ENCODE measurements at places on chromosomes 13 and 19.
A peak's percentile ranks its signal among the peaks of the same experiment; 100 is the strongest.

DNA sequence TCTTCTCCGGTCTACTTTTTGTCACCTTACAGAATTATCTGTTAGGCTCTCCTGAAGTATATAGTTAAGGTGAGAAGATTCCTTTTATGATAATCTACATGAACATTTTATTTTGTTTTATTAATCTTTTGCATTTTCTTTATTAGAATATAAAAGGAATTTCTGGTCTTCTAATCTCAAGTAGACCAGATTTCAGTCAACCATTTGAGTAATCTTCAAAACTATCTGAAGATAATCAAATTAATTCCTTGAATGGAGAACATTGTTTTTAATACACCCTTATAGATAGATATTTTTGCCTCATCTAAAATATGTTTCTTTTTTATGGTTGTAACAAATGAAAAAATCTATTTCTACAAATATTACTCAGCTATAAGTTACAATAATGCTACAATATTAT is 381.7 kb upstream of the PCDH20 start:
- DNase-seq, result no peak

- DNase-seq, result no peak
Observed at GRCh38 chr19:39407660-39408391, 1.2 kb downstream of the ZFP36 start.

- no peak for DNase-seq
Observed at GRCh38 chr19:19946226-19946625, 45.5 kb downstream of the ZNF93 start.

DNA sequence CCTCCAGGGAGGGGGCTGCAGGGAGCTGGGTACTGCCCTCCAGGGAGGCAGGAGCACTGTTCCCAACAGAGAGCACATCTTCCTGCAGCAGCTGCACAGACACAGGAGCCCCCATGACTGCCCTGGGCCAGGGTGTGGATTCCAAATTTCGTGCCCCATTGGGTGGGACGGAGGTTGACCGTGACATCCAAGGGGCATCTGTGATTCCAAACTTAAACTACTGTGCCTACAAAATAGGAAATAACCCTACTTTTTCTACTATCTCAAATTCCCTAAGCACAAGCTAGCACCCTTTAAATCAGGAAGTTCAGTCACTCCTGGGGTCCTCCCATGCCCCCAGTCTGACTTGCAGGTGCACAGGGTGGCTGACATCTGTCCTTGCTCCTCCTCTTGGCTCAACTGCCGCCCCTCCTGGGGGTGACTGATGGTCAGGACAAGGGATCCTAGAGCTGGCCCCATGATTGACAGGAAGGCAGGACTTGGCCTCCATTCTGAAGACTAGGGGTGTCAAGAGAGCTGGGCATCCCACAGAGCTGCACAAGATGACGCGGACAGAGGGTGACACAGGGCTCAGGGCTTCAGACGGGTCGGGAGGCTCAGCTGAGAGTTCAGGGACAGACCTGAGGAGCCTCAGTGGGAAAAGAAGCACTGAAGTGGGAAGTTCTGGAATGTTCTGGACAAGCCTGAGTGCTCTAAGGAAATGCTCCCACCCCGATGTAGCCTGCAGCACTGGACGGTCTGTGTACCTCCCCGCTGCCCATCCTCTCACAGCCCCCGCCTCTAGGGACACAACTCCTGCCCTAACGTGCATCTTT is 7.8 kb upstream of the CEACAM5 start:
- DNase-seq, result no peak

DNA sequence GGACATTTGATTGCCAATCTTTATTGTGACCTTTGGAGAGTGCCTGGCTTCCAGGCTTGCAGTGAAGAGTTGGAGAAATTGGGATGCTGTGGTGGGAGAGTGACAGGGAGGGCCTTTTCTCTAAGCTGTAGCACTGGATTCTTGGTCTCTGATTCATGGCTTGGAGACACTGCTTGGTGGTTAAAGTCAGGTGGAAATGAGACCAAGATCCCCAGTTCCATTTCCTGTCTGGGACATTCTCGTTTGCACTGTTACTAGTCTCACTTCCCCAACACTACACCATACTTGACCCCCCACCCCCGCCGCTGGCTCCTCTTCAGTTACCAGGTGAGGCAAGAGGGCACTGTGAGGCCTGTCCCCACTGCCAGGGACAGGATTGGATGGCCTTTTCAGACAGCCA is 2.9 kb downstream of the SUPT5H start:
- no peak for DNase-seq

DNA sequence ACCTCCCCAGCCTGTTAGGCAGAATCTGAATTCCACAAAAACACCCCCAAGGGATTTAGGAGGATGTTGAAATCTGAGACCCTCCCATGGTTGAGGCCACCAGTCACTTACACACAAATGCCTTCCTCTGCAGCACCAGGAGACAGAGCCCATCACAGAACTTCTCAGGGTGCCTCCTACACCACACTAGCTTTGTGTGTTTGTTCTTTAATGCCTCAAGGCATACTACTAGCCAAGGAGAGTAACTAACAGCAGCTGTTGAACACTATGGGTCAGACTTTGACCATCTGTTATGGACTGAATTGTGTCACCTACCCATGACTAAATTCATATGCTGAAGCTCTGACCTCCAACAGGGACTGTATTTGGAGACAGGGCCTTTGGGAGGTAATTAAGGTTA is 9.5 kb upstream of the MED26 start:
- no peak for DNase-seq

- DNase-seq, result no peak
Observed at GRCh38 chr19:6616011-6616410, 25.1 kb upstream of the CD70 start.

- no peak for DNase-seq
Observed at GRCh38 chr13:22287343-22287920, 616.6 kb downstream of the FGF9 start.

- DNase-seq, result no peak
Observed at GRCh38 chr13:21595546-21595822, 8.5 kb downstream of the MICU2 start.

GRCh38 chr13:63972328-63972727 is 2556.7 kb upstream of the PCDH20 start:
- DNase-seq, result no peak

- peak; percentile 96 for DNase-seq
Observed at GRCh38 chr13:50123862-50124535, 108.8 kb downstream of the KCNRG start.

- DNase-seq, result peak; percentile 43
Observed at GRCh38 chr19:1942078-1942933, 1.3 kb downstream of the CSNK1G2 start.

DNA sequence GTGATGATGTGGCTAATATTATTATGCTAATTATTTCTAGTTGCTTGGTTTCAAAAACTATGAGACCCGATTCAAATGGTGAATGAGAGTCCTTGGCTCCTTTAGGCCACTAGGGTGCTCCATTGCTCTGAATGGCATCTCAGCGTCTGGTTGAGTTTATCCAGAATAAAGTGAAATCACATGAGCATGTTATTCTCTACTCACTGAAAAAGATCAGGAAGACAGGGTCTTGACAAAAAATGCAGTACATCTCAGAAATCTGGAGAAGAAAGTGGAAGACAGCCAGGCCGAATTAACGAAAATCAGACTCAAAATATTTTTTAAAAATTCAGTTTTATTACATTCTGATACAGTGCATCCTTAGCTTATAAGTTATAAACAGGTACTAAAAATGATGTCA is 516.2 kb downstream of the MYO16 start:
- peak; percentile 58 for DNase-seq

- DNase-seq, result no peak
Observed at GRCh38 chr19:18853755-18854427, 22.1 kb downstream of the UPF1 start.

DNA sequence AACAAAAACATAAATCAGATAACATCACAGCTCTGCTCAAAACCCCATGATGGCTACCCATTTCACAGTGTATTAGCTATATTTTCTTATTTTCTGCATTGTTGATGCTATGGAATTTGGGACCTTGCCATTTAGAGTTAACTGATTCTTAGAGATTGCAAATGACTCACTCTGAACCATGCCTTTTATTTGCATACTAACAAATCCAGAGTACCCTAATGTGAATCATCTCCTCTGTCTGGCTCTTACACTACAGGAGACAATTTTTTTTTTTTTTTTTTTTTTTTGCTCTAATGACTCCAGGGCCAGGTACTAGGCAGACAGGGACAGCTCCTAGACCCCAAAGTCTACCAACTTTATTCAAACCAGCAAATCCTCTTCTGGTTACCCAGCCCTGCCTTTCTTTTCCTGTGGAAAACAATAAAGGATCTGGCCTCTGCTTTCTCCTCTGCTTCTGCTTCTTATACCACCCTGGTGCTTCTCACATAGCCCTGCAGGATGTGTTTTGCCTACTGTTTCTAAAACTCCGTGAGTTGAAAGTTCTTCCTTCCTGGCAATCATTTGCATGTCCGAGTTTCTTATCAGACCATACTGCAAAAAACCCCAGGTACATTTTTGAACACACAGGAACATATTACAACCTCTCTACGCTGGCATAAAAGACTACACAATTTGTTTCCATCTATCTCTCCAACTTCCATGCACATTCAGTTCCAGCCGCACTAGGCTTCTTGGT is 10.6 kb upstream of the ZNF460 start:
- DNase-seq, result no peak

GRCh38 chr13:42740753-42741152 is 40.6 kb upstream of the FAM216B start:
- DNase-seq, result peak; percentile 27

DNA sequence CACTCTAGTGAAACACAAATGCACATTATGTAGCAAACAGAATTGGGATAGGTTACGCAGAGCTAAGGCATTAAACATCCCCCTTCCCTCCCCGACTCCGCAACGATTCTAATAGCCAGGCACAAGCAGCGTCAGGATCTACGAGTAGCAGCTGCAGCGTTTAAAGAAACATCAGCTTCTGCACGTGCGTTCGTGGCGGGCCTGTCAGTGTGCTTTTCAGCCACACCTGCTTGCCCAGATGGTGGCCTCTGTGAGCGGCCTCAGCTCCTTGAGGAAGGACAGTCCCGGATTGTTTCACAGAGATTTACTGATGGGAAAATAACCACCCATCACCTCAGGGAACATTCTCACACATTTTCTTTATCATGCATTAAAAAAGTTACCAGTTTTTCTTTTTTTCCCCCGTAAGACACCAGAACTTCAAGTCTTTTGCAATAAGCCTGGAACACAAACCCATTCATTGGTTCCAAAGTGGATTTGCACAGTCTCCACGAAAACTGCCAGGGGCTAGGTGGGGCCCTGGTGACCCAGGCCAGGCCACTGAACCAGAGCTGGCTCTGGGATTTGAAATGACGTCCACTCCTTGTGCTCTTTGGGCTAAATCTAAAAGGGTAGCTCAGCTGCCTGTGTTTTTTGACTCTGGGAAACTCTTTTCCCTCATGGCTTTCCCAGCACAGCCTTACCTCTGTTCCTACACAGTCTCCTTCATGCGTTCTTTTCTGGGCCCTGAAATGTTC is 325.5 kb downstream of the KCNRG start:
- DNase-seq, result no peak

GRCh38 chr13:49499889-49500660 is 4.3 kb downstream of the PHF11 start:
- no peak for DNase-seq

DNA sequence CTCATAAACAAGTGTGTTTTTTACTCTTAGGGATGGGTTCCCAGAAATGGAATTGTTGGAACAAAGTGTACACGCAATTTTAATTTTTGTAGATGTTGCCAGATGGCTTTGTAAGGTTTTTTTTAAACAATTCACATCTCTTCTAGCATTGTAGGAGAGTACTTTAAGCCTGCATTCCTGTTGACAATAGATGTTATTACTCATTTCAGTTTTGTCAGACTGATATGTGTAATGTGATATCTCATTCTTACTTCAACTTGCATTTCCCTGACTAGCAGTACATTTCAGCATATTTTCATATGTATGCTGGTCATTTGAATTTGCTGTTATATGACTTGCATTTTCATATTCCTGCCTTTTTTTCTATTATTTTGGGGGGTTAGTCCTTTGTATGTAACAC is 186.6 kb upstream of the SLITRK6 start:
- DNase-seq, result no peak

DNA sequence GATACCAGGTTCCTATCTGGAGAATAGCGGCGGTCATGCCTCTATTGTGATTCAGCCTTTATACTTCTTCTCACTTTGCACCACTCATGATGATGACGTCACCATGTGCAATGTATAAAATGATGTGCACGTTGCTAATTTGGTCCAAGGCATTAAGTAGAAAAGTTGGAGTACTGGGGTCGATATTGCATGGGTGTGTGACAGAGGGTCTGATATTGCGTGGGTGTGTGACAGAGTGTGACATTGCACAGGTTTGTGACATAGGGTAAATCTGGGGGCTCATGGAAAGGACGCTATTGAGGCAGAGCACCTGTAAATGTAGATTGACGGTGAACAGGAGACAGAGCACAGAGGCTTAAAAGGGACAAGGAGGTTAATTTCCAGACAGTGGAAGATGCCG is 4.5 kb upstream of the VN1R4 start:
- no peak for DNase-seq

- peak; percentile 90 for DNase-seq
Observed at GRCh38 chr19:57477191-57478008, at the start of gene ZNF772. TSS of gene ZNF772 (minus strand) at chr19:57477566. CDS start at chr19:57477309, 257 bp downstream.

- DNase-seq, result no peak
Observed at GRCh38 chr19:16791942-16792341, 37.3 kb upstream of the SIN3B start.

GRCh38 chr13:76756451-76756850 is 129.8 kb downstream of the KCTD12 start:
- no peak for DNase-seq

GRCh38 chr13:35856084-35856483 is 275.1 kb downstream of the DCLK1 start:
- no peak for DNase-seq

DNA sequence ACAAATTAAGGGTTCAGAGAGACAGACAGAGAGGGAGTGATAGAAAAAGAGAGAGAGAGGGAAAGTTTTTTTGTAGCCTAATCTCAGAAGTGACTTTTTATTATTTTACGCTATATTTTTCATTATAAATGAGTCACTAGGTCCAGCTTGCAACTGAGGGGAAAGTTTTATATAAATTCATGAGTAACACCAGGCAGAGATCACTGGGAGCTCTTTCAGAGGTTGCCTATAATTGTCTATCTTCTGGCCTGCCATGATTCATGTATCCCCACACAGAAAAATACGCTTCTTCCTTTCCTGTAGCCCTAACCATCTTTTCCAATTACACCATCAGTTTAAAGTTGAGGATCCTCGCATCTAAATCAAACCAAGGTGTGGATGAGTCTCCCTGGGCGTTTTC is 467.9 kb downstream of the SLITRK1 start:
- DNase-seq, result no peak

GRCh38 chr13:80881495-80881894 is 540.6 kb upstream of the SPRY2 start:
- DNase-seq, result no peak

DNA sequence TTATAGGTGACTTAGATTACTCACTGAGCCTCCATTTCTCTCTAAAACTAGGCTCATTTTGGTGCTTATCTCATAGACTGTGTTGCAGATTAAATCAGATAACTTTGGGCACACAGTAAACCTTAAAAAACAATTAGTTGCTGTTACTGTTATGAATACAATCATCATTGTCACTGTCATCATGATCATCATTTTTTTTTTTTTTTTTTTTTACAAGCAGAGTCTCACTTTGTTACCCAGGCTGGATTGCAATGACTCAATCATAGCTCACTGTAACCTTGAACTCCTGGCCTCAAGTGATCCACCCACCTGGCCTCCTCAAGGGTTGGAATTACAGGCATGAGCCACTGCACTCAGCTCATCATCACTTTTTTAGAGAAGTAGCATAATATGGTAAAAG is 60.0 kb downstream of the VWA8 start:
- no peak for DNase-seq

GRCh38 chr19:8699908-8700307 is 1.3 kb upstream of the ACTL9 start:
- DNase-seq, result no peak

All from COR-L47 (cell line).